ENCODE measurements at places on chromosomes 7 and 10.

DNA sequence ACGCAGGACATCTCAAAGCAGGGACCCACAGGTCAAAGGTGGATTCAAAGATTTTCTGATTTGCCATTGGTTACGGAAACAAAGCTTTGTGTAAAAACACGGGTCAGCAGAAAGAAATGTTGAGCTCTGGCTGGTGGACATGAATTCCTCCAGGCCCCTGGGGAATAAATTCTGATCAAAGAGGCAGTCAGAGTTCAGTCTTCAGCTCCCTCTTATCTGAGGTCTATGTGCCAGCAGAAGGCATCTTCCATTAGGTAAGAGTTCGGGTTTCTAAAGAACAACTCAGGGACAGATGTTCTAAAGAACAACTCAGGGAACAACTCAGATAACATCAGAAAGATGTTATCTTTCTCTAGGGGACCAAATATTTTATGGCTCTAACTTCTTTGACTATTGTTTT lies 64.9 kb upstream of the PALS2 start:
- DNase-seq: no peak

GRCh38 chr7:22787951-22788350 lies 34.7 kb downstream of the TOMM7 start:
- no peak for DNase-seq

DNA sequence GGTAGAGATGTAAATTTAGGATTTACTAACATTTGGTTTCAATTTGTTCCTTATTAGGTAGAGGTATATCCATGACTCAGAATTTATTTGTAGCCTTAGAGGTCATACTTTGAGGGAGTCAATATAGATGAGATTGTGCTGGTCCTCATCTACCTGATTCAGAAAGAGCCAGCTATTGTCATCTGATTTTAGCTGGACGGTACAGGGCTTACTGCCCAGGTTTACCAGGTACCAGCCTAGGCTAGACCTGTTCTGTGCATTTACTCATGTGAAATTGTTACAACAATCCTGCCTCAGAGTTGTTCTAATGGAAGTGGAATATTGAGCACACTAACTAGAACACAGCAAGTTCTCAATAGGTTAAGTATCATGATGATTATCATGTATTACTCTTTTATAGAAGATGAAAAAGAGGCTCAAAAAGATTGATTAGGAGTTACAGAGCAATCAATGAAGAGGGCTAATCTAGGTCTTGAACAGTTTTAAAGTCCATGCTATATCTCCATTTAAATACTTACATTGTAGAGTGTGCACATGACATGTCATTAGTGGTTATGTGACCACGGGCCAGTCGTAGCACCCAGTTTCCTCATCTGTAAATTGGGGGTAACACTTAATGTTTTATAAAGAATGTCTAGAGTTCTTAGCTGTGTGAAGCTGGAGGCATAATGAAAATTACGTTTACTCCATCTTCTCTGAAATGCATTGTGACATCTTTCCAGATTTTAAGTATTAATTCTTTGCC lies 42.1 kb downstream of the TRIM24 start:
- DNase-seq: no peak

- no peak for DNase-seq
Measured at GRCh38 chr7:14045651-14046050, 56.2 kb upstream of the ETV1 start.

DNA sequence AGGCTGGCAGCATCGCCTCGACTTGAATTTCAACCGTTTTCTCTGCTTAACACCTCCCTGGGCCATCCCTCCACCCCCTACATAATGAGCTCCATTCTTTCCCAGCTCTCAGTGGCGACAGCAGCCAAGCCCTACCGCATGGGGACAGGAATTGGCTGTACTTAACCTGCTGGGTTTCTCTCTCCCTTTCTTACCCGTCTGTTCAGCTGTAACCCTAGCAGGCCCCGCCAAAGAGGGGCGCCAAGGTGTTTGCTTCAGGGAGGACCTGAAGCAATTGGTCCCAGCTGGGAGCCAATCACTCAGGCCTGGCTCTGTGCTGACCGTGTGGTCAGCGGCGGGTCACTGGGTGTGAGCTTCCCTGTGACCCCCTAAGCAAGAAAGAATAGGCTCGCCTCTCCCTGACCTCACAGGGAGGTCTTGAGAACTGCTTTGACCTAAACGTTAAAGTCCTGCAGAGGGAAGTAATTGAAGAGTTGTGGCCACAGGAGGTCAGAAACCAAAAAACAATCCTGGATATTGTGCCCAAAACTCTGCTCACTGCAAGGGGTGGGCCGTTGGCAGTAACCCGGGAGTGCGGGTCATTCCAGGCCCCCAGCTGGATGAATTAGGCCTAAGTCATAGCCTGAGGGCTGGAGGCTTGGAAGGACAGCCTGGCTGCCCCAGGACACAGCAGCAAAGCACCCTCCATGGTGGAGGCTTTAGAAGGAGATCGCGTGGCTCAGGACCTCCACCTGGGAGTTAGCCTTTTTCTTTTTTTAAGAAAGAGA lies 114.6 kb downstream of the ITIH5 start:
- DNase-seq: no peak

GRCh38 chr10:17645621-17646345 lies 1.8 kb downstream of the STAM start:
- no peak for DNase-seq

DNA sequence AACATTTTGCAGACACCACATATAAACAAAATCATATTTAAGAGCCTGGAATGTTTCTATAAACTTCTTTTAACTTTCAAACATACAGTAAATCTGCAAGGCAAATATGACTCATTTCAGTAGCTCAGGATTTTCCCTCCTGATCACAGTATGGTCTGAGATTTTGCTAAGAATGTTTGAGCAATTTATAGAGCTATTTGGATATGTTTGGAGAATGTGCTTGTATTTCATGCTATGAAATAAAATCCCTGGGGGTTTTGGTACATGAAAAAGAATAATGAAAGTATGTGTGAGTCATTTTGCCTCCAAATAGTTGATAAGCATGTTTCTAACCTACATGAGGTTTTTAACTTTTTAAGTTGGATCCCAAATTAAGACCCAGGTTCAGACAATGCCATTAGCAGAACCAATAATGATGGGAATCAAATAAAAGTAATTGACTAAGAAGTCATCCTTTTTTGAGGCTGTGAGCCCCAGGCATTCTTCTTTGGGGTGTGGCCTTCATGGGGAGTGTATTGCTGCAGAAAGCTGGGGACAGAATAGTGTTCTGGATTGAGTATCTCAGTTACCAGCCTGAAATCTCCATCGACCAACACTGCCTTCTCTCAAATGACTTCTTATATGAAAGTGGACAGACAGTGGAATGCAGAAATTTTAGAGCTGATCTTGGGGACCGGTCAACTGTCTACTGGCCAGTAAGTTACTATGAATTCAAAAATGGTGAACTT lies 66.1 kb upstream of the AGBL3 start:
- DNase-seq: no peak

- DNase-seq: no peak
Measured at GRCh38 chr7:108454674-108455550, 1.3 kb downstream of the NRCAM start.

- no peak for DNase-seq
Measured at GRCh38 chr10:67072654-67073053, 146.8 kb downstream of the LRRTM3 start.

GRCh38 chr10:15775513-15775912 lies 55.8 kb upstream of the ITGA8 start:
- DNase-seq: no peak

GRCh38 chr7:7757576-7757975 lies 39.2 kb upstream of the RPA3 start:
- no peak for DNase-seq

DNA sequence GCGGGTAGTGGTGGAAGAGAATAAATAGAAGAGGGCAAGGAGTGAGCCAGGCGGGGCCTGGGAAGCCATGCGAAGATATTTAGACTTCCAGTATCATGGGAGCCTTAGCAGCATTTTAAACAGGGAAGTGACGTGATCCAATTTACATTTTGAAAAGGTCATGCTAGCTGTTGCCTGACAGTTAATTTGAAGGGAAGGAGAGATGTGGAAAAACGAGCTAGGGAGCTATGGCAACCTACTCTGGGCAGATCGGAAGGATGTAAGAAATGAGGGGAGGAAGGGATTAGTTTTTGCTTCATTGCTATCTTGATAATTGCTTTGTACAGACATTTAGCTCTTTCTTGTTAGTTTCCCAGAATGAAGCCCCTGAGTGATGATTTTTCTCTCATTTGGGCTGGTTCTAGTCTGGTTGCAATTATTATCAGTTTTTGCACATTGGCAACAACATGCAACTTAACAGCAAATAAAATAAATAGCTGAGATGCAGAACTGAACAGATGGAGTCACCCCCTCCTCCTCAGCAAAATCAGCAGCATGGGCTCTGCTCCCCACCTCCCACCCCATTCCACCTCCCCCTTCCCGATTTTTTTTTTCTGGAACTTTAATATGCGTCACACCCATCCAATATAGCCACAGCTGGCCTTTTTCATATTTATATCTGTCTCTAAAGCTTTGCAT lies 13.0 kb upstream of the CALU start:
- DNase-seq: no peak

All from stimulated activated CD4-positive, alpha-beta T cell treated with anti-CD3 and anti-CD28 coated beads, Interleukin-1b, Interleukin-23, amount 100 ng/mL, for 4 hours (primary cell).